ENCODE measurements at places on chromosomes 2 and 18.
A peak's percentile ranks its signal among the peaks of the same experiment; 100 is the strongest.

- no peak for DNase-seq
These were observed 9.5 kb downstream of the ARHGEF4 start for GRCh38 chr2:130846233-130846632.

DNA sequence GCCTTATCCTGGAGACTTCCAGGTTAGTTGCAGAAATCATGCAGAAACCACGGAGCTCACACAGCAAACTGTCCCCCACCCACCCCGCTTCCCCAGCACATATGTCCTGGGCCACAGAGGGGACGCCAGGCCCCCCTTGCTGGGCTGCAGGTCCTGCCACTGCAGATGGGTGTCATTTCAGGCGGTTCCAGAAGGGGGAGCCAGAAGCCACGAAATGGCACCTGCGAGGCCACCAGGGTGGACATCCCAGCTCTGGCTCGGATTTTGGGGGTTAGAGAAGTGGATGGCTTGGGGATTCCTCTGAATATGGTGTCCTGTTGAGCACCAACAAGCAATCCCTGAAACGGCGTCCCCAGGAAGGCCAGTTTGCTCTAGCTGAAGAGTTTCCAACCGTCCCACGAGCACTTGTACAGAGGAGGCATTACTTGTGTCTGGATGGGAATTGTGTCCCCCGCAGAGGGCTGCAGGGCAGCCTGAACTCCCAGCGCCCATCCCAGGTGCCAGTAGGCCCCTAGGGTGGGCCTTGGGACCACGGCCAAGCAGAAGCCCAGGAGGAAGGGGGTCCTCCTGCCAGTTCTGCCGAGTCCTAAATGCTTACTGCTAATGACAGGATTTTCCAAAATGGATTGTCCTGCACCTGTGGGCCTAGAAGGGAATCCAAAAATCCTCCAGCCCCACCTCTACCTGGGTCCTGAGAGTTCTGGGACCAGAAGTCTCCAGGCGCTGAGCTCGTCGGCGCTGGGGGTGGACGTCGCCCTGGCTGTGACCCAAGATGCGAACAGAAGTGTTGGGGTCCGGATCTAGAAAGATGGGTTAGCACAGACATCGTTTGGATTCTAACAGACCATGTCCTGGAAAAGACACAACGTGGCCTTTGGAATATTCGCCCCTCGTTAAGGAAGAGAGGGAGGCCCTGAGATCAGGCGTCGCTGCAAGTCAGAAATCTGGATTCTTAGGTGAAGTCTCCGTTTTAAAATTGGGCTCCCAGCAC is 14.6 kb upstream of the NFATC1 start:
- peak; percentile 77 for DNase-seq

DNA sequence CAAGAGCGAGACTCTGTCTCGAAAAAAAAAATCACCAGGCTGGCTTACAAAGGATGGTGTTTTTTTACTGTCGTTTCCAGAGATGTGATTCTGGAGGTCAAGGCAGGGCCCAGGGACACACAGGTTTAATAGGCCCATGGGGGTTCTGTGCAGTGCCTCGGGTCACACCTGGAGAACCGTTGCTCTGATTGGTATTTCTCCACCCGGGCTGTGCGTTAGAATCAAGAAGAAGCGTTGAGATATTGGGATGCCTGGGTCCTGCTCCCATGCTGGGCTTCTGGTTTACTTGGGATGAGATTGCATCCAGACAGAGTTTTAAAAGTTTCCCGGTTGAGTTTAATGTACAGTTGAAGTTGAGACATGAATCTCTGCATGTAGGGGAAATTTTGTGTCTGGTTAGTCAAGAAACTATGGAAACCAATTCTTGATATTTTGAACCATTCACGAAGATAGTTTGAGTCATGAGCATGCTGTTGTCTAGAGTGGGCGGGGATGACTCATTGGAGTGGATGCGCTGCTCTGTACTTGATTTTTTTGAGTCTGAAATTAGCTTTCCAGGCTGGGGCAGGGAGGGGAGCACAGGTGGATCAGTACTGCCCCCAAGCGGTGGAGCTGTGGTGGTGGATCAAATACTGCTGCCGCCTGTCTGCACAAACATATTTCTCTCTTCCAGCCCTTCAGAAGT is 50.1 kb downstream of the GREB1 start:
- DNase-seq, result peak; percentile 87

GRCh38 chr18:51273437-51273836 is 76.0 kb upstream of the MEX3C start:
- DNase-seq, result peak; percentile 4

DNA sequence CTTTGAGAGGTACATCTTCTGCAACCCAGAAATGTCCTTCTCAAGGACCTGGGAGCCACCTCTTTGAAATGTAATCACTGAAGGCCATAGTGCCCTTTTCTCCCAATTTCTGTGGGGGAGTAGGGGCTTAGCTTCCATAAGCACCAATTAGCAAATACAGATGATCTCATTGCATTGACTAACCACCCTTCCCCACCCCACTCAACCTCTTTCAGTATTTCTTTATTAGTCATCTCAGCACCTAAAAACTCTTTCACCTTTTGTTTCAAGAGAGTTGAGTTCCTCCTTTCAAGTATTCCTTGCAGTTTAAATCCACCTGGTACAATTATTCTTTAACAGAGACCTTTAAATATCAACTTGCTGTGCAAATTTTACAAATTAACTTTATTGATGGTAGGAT is 1011.8 kb upstream of the CDH2 start:
- no peak for DNase-seq

- no peak for DNase-seq
These were observed 8.9 kb downstream of the TRAPPC12 start for GRCh38 chr2:3388412-3388738.

GRCh38 chr18:3526421-3527354 is 76.7 kb downstream of the TGIF1 start:
- DNase-seq, result peak; percentile 81

GRCh38 chr18:3319894-3320454 is 58.0 kb downstream of the MYL12B start:
- DNase-seq, result no peak

DNA sequence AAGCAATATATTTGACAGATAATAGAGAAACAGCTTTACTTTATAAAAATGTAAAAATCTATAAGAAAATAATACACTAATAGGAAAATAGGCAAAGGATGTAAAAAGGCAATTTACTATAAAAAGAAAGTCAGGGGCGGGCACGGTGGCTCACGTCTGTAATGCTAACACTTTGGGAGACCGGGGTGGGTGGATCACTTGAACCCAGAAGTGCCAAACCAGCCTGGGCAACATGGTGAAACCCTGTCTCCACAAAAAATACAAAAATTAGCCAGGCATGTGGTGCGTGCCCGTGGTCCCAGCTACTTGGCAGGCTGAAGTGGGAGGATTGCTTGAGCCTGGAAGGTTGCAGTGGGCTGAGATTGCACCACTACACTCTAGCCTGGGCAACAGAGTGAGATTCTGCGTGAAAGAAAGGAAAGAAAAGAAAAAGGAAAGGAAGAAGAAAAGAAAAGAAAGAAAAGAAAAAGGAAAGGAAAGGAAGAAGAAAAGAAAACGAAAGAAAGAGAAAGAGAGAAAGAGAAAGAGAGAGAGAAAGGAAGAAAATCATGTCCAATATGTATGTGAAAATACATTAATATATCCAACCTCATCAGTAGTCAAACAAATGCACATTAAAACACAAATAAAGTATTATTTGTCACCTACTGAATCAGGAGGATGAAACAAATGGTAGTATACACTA is 65.1 kb downstream of the ADD2 start:
- DNase-seq, result no peak

- no peak for DNase-seq
These were observed 759.6 kb upstream of the NRXN1 start for GRCh38 chr2:51791496-51791895.

- DNase-seq, result no peak
These were observed 234.1 kb downstream of the DYSF start for GRCh38 chr2:71687412-71687811.

GRCh38 chr2:18626256-18626668 is 36.9 kb upstream of the NT5C1B start:
- no peak for DNase-seq

GRCh38 chr2:205734436-205735037 is 52.2 kb downstream of the NRP2 start:
- peak; percentile 84 for DNase-seq

GRCh38 chr2:232913903-232914302 is 43.8 kb downstream of the SNORC start:
- no peak for DNase-seq

GRCh38 chr2:123502931-123503330 is 522.2 kb upstream of the CNTNAP5 start:
- no peak for DNase-seq

GRCh38 chr2:236971919-236972381 is 113.7 kb upstream of the COPS8 start:
- no peak for DNase-seq

- peak; percentile 78 for DNase-seq
These were observed 529.8 kb upstream of the VRK2 start for GRCh38 chr2:57516698-57517340.

DNA sequence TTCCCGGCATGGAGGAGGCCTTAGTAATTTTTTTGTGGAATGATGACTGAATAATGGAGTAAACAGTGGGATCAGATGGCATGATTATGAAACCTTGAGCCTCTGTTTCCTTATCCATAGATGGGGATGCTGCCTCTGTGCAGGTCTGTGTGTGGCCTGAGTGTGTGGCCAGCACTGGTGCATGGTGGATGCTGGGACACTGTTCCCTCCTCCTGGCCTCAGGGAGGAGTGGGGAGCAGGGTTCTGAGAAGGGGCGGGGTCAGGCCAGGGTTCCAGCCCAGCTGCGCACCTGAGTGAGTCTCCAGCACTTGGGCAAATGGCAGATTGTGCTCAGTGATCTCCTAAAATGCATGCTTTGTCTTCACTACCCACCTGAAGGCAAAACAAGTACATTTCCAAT is 66.4 kb downstream of the DCDC2C start:
- no peak for DNase-seq

DNA sequence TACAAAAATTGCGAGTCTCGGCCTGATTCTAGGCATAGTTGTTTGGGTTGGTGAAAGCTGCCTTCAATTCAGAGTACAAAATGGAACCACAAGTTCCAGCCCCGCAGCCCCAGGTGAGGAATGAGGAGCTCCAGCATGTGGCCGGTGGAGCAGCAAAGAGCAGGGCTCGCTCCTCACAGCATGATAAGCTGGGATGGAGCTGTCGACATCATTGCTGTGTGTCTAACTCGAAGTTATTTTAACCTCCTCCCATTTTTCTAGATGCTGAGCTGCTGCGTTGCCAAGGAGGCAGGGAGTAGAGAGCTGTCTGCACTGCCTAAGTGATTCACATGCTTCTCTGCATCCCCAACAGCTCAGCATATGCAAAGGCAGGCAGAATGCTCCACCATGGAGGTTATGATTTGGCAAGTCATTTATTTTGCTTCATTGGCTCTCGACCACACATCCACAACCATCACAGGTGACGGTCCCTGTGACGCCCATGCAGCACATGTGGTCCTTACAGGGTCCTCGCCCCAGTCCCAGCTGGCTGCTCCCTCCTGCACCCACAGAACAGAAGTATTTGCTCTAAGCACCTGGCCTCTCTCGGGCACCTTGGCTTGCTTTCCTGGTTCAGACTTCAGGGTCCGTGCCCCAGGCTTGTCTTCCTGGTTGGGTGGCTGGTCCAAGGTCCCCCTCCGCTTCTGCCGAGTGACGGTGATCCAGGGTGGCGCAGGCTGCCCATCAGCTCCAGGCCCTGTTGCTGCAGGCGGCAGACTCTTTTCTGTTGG is 66.0 kb upstream of the MGAT4A start:
- DNase-seq, result no peak

DNA sequence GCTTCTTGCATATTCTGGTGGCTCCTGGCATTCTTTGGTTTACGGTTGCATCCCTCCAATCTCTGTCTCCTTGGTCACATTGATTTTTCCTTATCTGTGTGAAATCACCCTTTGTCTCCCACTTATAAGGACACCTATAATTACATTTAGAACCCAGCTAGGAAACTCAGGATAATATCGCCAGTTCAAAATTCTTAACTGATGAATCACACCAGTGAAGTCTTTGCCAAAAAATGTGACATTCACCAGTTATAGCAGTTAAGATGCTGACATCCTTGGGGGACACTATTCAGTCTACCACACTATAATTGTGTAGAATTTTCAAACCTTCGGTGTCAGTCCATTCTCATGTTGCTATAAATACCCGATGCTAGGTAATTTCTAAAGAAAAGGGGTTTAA is 320.2 kb downstream of the TMX3 start:
- no peak for DNase-seq

DNA sequence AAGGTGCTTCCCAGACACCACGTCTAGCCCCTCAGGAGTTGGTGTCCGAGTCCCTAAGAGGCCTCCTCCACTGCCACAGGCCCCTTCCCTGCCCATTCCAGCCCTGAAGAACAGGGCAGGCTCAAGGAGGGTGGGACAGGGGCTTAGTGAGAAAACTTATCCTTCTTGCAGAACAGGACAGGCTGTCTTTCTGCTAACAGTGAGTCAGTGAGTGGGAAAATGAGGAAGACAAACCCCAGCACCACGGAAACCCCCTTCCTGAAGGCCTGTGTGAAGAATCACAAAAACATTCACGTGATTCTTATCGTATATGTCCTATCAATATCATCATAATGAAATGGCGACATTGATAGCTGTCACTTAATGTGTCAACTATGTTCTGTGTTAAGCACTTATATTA is 9.8 kb downstream of the FZD7 start:
- DNase-seq, result no peak

GRCh38 chr2:190863946-190864345 is 16.7 kb upstream of the GLS start:
- DNase-seq, result no peak

DNA sequence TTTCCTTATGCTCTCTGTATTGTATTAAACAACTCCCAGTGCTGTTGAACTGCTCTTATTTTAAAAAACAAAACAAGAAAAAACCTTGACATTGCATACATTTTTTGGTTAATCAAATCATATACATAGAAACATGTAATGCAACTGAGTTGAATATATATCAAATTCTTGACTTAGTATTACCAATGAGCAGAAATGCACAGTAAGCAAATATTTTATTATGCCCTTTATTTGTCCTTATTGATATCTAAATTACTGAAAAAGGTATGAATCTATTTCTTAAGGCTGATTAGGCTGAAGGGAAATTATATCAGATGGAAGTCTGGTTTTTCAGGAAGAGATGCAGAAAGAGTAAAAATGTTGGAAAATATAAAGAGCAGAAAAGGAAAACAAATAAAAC is 6.9 kb upstream of the KDM3A start:
- DNase-seq, result no peak

- DNase-seq, result no peak
These were observed 80.4 kb downstream of the CTAGE1 start for GRCh38 chr18:22337306-22337705.

- no peak for DNase-seq
These were observed 6.9 kb upstream of the PARD3B start for GRCh38 chr2:204538182-204539018.

- DNase-seq, result no peak
These were observed 1.6 kb upstream of the PUM2 start for GRCh38 chr2:20352230-20352578.
